Caudate nucleus (tissue), 63 donors: ENCODE measurements at places on chromosomes 16 and 17.

DNA sequence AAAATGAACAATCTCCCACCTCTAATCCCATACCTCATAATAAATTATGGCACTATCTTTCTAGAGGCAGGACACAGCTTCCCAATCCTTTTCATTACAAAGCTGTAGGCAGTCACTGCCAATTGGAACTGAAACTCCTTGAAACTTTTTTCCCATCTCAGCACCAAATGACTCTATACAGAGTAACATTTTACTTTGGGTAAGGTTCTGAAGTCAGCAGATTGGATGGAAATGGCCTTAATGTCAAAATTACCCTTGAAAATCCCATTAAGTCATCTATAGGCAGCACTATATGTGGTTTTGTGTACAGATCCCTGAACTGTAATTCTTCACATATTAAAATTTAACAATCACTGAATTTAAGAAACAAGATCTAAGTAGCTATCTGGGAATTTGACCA, 30.3 kb upstream of the CORO6 start:
- no peak for DNase-seq

- no peak for DNase-seq
Observed at GRCh38 chr17:71519285-71519684, 601.5 kb upstream of the SOX9 start.

DNA sequence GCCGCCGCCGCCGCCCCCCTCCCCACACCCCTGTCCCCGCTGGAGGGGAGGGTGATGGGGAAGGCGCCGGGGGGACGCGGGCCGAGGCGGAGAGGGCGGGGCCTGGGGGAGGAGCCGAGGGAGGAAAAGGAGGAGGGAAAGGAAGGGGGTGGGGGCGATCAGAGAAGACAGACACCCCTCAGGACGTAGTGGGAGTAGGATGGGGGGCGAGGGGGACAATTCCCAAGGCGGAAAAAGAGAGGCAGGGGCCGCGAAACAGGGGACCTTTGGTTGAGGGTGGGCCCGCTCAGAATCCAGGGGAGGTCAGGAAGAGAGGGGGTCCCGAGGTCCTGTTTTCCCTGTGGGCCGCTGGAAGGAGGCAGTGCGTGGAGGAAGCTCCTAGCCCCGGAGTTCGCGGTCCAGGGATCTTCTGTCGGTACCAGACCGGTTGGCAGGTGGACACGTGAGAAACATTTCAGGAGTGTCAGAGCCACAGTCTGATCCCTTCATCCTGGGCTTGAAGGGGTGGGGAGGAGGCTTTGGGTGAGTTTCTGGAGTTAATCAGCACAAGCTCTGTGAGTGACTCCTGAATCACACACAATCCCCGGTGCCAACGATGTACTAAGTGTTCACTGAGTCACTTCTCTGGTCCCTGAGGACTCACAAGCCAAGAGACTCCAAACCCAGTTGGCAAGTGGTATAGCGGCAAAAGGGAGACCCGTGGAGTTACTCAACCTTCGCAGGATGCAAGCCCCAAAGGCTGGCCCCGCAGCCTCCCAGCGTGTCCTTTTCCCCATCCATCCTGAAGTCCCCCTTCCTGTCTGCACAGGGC, at the start of gene XYLT1:
TSS of gene XYLT1 (minus strand) at position 53 of the 811 bp plus-strand sequence. CDS start 164 bp downstream, outside the sequence.
- DNase-seq, result peak; percentile 29

- no peak for DNase-seq
Observed at GRCh38 chr17:21376081-21376758, at the start of gene KCNJ12. Gene KCNJ12 (plus strand): TSS chr17:21376357. CDS start chr17:21415343, 38,986 bp downstream.

GRCh38 chr16:83995754-83996153, 27.7 kb downstream of the NECAB2 start:
- DNase-seq, result peak; percentile 63

GRCh38 chr16:29974291-29975133, 844 bp downstream of the TAOK2 start:
- no peak for DNase-seq

GRCh38 chr16:83458612-83459011, 349.2 kb upstream of the HSBP1 start:
- no peak for DNase-seq

- peak; percentile 64 for DNase-seq
Observed at GRCh38 chr17:49567871-49568694, 7.6 kb upstream of the NXPH3 start.

DNA sequence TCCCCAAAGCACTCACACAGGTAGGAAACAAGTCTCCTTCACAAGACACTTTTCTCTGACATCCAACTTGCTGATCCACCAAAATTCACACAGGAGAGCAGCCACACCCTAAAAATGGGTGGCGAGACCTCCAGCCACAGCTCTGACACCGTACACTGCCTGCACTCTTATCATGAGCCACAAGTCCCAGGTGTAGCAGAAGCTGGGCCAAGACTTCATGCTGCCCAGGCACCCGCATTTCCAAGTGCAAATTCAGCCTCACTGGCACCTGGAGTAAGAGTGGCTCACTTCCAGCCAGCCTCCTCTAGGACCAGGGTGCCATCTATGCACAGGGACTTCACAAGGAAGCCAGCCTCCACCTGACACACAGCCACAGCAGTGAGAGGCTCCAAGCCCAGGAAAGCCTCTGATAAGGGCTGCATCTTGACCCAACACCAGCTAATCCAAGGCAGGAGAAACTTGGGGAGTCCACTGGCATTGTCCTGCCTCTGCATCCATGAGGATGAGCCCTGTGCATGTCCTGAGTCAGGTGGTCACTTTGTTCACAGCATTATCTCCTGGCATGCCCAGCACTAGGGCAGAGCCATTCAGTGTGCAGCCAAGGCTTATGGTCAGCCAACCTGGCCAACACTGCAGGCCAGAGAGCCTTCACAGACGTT, 2.6 kb upstream of the ZNF768 start:
- DNase-seq, result no peak

DNA sequence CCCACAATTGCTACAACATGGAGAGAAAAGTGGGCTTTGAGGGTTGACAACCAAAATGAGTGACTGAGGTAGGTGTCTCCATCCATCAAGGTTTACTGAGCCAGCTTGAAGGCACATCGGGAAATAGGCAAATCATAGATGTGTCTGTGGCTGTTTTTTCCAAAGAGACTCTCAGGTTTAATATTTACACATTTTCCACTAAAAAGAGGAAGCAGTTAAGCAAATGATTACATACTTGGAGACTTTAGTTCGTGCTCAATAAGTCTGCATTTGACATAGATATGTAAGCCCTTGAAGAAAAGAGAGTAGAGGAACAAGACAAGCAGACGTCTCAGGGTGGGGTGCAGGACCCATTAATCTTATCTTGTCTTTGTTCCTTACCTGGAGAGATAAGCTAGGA, 148.9 kb upstream of the COX10 start:
- DNase-seq, result no peak

- no peak for DNase-seq
Observed at GRCh38 chr16:48064971-48065370, 90.8 kb downstream of the ABCC12 start.

DNA sequence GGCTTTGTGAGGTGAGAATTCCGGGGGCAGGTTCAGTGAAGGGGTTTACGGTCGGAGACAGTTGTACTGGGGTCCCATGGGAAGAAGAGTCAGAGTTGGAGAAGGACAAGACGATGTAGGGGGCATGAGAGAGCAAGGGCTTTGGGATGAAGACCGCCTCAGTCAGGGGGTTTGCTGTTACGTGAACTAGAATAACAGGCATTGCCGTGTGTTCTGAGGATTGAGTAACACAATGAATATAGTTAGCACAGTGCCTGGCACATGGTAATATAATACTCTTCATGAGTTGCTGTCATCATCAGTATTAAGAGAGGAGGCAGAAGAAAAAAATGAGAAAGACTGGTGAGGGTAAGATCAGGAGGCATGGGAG, 577 bp downstream of the ZNF646 start:
- no peak for DNase-seq

DNA sequence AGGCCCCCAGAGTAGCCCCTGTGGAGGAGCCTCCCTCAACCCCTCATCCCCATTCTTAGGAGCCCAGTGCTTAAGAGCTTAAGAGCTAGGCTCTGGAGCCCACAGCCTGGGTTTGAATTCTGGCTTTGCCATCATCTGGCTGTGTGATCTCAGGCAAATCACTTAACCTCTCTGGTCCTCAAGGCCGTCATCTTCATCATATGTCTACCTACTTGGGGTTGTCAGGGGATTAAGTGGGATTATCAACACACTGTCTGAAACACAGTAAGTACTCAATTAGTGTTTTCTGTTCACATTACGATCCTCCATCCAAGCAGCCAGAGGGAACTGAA, 4.8 kb downstream of the SREBF1 start:
- no peak for DNase-seq

- peak; percentile 82 for DNase-seq
Observed at GRCh38 chr17:81386646-81387099, 8.6 kb upstream of the BAHCC1 start.

DNA sequence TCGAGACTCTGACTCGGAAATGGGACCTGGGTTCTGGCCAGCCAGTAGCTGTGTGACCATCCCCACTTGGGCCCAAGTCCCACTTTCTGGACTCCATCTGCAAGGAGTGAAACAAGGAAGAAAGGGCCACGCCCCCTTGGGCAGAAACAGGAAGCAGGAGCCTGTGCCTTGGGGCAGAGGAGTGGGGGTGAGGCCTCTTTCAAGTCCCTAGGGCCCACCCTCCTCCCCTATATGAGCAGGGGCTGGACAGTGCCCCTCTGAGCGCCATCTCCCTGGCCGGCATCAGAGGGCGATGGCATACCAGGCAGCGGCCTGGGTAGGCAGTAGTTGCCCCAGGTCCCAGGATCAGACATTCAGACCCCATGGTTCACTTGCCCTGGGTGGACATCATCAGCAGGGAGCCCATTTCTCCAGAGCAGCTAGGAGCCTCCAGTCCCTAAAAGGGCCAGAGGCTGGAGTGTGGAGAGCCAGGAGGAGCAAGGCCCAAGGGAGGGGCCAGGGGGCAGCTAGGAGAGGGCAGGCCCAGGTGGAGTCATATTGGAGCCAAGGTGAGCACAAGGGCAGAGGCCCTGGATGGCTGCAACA, 7.1 kb downstream of the BCAR1 start:
- DNase-seq, result no peak

DNA sequence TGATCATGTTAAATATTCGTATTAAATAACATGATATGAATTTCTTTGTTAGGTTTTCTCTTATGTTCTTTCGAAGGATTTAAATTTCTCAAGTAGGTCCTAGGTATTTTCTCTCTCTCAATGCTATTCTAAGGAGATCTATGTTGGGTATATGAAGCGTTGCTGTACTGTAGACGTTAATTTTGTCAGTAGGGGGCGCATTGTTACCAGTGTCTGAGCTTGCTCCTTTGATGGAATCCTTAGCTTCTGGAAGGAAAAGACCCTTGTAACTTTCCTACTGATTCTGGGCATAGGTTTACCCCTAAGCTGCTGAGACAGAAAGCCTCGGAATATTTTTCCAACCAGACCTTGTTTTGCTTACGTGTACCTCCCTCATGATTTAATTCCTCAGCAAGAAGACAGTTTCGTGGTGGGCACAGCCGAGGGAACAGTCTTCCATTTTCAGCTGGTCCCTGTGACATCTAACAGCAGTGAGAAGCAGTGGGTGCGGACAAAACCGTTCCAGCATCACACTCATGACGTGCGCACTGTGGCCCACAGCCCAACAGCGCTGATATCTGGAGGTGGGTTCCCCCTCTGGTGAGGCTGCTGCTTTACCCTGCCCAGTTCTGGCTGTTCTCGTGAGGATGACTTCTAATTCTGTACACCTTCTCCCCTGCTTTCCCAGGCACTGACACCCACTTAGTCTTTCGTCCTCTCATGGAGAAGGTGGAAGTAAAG, 17.9 kb downstream of the UTP4 start:
- DNase-seq, result peak; percentile 33

DNA sequence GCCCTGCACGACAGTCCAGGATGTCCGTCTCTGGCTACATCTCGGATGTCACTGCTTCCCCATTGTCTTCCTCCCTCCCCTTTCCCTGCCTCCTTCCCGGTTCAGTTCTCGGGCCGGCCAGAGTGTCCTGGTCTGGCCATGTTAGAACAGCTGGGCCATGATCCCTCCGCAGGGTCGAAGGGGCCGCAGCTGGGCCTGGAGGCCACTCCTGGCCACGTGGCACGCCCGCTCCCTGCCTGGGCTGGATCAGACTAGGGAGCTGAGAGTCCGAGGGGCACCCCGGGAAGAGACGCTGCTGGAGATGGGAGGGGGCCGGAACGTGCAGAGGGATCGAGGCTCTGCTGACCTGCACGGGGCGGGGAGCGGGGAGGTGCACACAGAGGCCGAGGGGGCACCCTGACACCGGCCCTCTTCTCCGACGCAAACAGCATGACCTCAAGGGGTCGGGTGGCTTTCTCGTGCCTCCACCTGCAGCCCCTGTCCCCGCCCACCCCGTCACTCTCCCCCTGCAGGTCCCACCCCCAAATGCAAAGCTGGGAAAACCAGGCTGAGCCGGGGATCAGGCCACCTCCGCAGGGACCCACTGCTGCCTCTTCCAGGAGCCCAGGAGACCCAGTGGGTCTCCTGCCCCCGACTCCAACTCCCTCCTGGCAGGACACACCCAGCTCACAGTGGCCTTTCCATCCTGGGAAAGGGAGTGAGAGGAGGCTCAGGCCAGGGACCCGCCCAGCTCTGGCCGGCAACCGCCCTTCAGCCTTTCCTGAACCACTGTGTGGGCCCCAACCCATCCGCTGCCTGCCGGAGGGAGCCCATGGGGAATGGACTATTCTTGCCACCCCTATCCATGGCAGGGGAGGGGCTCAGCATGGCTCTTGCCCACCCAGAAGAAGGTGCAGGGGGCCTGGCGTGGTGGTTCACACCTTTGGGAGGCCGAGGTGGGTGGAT, 38.5 kb downstream of the CTU2 start:
- DNase-seq, result no peak
